Mesenchymal stem cell (in vitro differentiated cells and primary cell): ENCODE measurements at places on chromosomes 2 and 18.

GRCh38 chr18:77634494-77634893 lies 384.8 kb downstream of the GALR1 start:
- no peak for DNase-seq

DNA sequence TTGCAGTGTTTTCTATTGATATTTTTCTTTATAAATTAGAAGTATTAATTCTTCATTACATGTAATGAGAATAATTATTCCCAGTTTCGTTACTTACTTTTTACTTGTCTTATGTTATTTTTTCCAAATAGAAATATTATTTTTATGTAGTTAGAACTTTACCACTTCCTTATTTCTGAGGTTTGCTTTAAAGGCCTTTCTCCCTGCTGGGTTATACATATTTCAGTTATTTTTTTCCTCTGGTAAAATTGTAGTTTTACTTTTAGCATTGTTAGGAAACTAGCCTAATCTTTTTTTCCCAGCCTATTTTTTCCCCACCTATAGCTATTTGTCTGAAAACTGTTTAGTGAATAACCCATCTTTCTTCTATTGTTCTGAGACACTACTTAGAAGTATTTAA lies 17.1 kb downstream of the RNF144A start:
- DNase-seq, result no peak

GRCh38 chr18:24860978-24861680 lies 400.7 kb downstream of the HRH4 start:
- peak; percentile 13 for DNase-seq

GRCh38 chr18:43772907-43773306 lies 495.6 kb upstream of the SYT4 start:
- peak; percentile 4 for DNase-seq

DNA sequence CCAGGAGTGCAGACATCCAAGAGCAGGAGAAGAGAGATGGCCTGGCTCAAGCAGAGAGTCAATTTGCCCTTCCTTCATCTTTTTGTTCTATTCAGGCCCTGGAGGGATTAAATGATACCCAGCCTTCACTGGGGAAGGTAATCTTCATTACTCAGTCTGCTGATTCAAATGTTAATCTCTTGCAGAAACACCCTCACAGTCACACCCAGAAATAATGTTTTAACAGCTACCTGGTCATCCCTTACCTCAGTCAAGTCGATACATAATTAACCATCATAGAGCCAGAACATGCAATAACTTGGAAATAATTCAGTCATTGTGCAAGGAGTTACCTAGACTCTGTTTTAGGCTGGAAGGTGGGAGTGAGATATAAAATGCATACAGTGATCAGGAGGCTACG lies 163.7 kb upstream of the TNP1 start:
- no peak for DNase-seq

DNA sequence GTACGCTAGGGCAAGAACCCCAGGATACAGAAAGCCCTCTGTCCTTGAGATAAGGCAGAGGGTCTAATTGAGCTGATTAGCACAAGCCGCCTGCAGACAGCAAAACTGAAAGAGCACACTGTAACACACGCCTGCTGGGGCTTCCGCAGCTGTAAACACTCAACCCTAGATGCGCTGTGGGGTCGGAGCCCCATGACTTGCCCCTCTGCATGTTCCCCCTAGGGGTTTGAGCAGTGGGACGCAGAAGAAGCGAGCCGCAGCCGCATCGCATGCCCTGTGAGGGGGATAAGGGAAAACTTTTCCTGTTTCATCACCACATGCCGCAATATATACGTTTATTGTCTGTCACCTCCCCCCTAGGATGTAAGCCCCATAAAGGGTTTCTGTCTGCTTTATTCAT lies 384.6 kb downstream of the PLCL1 start:
- DNase-seq, result no peak

GRCh38 chr18:11293794-11294193 lies 144.4 kb upstream of the PIEZO2 start:
- DNase-seq, result no peak

GRCh38 chr2:3712831-3713503 lies 9.6 kb downstream of the DCDC2C start:
- DNase-seq, result no peak

DNA sequence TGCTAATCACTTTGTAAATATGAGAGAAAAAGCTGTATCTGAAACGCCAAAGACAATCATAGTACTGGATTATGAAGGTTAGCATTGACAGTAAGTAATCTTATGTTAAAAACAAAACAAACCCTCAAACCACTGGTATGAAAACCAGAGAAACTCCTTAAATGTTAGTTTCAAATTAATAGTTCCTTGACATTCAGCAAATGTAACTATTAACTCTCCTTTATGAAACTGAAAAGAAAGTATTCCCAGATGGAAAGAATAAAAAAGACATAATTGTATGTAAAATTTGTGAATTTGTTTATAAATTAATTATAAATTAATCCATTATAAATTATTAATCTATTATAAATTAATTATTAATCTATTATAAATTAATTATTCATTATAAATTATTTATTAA lies 12.3 kb downstream of the FASTKD1 start:
- no peak for DNase-seq

DNA sequence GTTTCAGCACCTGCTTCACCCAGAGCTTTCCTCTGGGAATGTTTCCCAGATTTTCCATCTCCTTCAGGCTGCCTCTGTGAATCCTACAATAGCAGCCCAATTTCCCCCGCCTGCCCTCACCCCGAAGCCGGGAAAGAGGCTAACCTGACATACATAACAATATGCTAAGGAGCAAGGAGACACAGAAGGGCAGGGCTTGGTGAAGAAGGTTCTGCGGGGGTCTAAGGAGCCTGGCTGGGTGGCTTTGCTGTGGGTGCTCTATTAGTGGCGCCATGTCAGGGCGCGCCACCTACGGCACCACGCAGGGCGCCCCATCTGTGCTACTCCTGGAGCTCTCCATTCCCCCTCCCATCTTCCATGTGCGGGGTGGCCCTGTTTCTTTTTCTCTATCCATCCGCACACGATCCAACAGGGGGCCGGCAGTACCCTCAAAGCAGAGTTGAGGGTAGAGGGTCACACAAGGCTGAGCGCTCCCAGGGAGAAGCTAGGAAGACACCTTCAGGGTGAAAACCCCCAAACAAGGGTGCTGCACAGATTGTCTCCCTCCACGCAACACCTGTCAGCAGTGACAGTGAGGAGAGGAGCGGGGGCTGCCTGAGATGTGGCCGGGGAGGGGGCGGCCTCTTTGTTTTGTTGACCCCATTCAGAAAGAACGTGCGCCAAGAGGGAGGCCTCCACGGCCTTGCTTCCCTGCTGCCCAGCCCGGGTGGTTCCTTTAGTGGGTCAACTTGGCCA lies 101.4 kb downstream of the PDCL3 start:
- no peak for DNase-seq

- no peak for DNase-seq
Observed at GRCh38 chr2:864501-865106, 86.0 kb upstream of the SNTG2 start.

- no peak for DNase-seq
Observed at GRCh38 chr2:236608188-236608525, 38.5 kb downstream of the ACKR3 start.
